ENCODE measurements at places on chromosomes 16 and 17.
A peak's percentile ranks its signal among the peaks of the same experiment; 100 is the strongest.

DNA sequence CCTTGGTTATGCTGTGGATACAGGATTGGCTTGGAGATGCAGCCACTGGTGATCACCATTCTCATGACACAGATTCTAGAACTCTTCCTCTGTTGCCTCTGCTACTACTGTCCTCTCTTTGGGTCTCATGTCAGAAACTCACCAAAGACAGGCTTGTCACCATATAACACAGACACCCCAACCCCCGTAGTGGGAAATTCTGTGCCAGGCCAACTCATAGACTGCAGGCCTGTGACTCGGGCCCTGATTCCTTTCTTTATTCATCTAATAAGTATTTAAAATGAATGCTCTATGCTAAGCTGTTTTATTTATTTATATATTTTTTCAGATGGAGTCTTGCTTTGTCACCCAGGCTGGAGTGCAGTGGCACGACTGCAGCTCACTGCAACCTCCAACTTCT lies 9.5 kb downstream of the CYB5D2 start:
- DNase-seq, result peak; percentile 42

DNA sequence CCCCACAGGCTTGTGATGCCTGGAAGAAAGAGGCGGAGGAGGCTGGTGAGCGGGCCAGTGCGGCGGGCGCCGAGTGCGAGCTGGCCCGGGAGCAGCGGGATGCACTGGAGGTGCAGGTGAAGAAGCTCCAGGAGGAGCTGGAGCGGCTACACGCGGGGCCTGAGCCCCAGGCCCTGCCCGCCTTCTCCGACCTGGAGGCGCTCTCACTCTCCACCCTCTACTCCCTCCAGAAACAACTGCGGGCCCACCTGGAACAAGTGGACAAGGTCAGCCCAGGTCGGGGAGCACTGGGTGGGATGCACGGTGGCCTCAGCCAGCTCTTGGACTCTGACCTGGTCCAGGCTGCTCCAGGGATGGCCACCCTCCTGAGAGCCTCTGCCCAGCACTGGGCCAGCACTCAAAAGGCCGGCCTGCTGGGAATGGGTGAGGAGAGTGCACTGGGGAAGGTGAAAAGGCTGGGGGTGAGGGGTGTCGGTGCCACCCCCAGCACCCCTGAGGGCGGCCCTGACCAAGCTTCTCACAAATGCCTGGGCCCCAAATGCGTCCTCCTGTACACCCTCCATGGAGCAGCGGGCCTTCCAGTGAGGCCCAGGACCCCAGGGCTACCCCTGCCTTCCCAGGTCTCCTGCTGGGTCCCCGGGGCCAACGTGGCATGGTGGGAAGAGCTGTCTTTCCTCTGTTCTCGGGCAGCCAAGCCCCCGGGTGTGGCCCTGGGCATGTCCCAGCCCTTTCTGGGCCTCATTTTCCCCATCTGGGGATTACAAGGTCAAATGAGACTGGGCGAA lies 20.8 kb downstream of the UNC13D start:
- DNase-seq, result no peak

DNA sequence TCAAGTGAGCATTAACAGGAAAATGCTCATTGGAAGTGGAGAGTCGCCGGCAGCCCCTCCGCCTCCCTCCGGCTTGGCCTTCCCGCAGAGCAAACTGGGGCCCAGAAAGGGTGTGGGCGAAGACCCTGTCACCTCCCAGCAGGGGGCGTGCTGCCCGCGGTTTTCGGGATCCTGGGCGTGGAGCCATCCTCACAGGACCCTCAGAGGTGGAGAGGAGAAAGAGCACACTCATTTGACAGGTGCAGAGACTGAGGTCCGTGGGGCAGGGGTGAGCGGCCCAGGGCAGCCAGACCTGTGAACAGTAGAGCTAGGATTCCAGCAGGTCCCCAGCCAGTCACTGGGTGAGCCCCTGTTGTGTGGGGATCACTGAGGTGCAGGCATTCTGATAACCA lies 1002.9 kb downstream of the KCNJ18 start:
- no peak for DNase-seq

DNA sequence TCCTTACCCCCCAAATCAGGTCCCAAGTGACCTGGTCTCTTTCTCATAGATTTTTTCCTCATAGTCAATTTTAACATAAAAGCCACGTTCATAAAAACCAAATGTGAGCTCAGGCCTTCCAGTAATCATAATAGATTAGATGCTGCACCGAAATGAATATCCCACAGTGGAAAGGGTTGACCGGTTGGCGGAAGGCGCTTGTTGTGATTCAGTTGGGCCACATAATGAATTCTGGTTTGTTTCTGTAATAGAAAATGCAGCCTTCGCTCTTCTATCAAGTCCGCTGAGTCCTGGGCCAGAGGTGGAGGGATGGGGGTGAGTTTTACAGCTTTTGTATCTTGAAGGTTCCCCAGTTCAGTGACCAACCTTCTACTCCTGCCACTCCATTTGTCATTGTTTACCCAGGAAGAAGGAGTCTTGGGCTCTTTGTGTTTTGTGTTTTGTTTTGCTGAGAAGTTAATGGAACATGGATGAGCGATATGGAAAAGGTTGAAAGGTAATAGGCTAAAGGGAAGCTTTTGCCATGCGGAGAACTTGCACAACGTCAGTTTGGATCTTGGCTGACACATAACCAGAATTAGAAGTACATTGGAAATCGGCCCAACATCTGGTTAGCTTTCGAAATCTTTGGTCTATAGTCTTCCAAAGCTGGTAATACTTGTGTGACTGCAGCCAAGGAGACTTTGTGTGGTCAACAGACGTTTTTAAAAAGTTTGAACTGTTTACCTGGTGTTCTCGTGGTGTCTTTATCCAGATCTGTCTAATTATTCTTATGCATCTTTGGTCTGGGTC lies 89.5 kb downstream of the CLEC16A start:
- peak; percentile 43 for DNase-seq

DNA sequence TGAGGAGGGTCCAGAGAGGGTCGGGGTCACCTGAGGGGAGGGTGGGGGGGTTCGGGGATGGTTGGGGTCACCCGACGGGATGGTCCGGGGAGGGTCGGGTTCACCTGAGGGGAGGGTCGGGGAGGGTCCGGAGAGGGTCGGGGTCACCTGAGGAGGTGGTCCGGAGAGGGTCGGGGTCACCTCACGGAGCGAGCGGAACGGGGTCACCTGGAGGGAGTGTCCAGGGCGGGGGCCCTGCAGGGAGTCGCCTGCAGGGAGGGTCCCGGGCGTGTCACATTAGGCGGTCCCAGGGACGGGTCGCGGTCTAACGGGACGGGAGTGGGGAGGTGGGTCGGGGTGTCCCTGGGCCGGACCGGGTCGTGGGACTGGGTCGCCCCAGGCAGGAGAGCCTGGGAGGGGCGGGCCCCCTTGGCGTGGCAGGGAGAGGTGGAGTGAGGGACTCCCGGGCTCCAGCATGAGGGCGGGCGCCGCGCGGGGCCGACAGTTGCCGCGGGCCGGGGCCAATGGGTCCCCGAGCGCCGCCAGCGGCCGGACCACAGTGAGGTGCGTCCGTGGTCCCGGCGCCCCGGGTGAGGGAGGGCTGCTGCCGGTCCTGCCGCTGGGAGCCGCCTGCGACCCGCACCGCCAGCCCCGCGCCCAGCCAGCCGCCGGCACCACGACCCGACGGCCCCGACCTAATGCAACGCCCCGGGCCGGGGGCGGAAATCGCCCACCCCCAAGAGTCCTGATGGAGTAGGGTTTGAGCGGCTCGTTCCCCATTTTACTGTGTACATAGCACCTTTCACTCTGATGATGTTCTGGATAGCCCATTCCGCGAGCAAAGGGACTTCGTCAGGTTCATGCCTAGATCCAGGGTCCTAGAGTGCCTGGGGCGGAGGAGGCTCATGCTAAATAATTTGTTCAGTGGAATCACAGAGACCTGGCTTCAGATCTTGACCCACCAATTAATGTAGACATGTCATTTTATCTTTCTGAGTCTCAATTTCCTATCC lies 1.2 kb upstream of the ABCA3 start:
- DNase-seq, result no peak

GRCh38 chr16:73793871-73794437 lies 502.7 kb upstream of the PSMD7 start:
- no peak for DNase-seq

- DNase-seq, result peak; percentile 68
Measured at GRCh38 chr17:43900183-43900857, 7.0 kb downstream of the MPP2 start.
